Body of pancreas (tissue), 4 donors: ENCODE measurements at places on chromosomes 6 and 20.
A peak's percentile ranks its signal among the peaks of the same experiment; 100 is the strongest.

GRCh38 chr6:30882759-30883684 lies 1.3 kb upstream of the DDR1 start:
- H3K36me3 ChIP-seq, result no peaks in the 10 kb centered on the region
- DNase-seq, result peak; percentile 87
- H3K27ac ChIP-seq, result peak overlapping the region; percentile 95
- H3K4me3 ChIP-seq, result peak overlapping the region; percentile 7

GRCh38 chr6:119284861-119285521 lies 64.6 kb downstream of the MAN1A1 start:
- H3K4me3 ChIP-seq, result no peak overlapping the region
- H3K27me3 ChIP-seq, result no peaks in the 10 kb centered on the region
- peaks cover 6% of the 10 kb centered on the region for H3K4me1 ChIP-seq
- DNase-seq, result no peak
- no peaks in the 10 kb centered on the region for H3K36me3 ChIP-seq

DNA sequence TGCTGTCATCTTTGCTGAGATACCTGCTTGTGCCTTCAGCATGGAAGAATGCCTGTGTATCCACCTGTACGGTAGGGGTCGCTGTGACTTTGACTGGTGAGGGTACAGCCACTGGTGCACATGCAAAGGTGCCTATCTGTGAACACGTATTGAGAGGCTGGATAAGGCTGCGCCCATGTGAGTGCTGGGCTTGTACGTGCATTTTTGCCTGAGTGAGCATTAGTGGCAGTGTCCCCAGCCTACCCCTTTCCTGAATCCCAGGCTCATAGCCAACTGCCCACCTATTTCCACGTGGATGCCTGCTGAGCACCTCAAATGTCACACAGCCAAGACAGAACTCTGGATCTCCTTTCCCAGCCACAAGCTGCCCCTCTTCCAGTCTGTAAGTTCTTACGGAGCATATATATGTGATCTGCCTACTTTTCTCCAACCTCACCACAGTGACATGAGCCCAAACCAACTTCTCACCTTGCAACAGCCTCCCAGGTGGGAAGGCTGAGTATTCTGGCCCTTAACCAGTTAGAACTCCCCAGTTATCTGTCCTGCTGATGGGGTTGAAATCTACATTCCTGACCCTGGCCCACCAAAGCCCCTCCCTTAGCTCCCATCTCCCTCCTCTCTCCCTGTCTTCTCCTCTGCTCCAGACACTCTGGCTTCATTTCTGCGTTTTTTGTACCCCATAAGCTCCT lies 1.1 kb upstream of the SLC2A10 start:
- no peaks in the 10 kb centered on the region for H3K27me3 ChIP-seq
- DNase-seq, result peak; percentile 82
- H3K27ac ChIP-seq, result peak overlapping the region; percentile 88
- H3K36me3 ChIP-seq, result no peaks in the 10 kb centered on the region
- peaks cover 34% of the 10 kb centered on the region for H3K4me1 ChIP-seq

- DNase-seq, result no peak
- no peaks in the 10 kb centered on the region for H3K36me3 ChIP-seq
- no peak overlapping the region for H3K4me3 ChIP-seq
- H3K27me3 ChIP-seq, result no peaks in the 10 kb centered on the region
These were observed 233.8 kb downstream of the SYNDIG1 start for GRCh38 chr20:24703284-24703610.

DNA sequence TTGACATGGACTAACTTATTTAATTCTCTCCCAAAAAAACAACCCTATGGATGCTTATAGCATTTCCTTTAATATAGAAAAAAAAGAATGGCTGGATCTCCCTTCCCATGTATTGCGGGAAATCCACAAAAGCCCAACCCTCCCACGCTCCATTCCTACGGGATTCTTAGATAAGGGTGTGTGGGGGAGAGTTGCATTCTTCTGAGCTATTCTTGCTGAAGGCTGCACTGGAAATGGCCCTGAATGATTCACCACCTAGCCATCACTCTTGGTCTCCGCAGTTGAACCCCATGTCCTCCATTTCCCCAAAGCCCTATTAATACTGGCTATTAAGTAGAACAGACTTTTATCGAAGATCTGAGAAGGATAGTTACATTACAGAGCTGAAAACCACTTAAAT lies 41.9 kb upstream of the ADGRF5 start:
- peak; percentile 6 for DNase-seq
- no peaks in the 10 kb centered on the region for H3K36me3 ChIP-seq
- H3K4me1 ChIP-seq, result no peaks in the 10 kb centered on the region

DNA sequence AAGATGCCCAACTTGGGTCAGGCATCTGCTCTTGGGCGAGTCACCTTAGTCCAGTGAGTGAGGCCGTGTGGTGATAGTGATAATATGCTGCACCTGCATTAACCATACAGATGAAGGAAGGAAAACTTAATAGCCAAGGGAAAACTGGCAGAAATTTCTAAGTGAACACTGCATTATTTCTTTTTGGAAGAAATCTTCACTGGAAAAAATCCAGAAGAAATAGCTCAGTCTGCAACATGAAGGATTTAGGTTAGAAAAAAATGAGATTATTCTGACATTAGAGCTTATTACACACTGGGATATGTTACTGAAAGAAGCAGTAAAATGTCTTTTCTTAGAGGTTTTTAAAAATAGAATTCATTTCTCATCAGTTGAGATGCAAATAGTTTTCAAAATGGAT lies 947.3 kb downstream of the KIF16B start:
- no peak for DNase-seq
- H3K27me3 ChIP-seq, result no peaks in the 10 kb centered on the region
- H3K4me1 ChIP-seq, result no peaks in the 10 kb centered on the region
- no peaks in the 10 kb centered on the region for H3K36me3 ChIP-seq
- no peak overlapping the region for H3K4me3 ChIP-seq
- no peak overlapping the region for H3K27ac ChIP-seq

DNA sequence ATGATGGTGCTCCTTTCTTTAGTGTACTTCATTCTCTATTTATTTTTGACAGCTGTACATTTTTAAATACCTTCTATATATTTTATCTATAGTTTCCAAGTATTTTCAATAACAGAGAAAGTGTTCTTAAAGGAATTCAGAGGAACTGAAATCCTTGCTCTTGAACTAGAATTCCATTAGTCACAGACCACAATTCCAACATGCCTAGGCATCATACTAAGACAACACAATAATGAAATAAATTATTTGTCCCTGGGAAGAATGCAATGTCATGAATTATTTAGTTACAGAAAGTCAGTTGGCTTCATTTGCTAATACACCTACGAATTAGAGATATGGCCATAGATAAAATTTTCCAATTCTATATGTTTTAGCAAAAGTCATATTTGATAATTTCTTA lies 671.2 kb downstream of the EPHA7 start:
- H3K27me3 ChIP-seq, result no peaks in the 10 kb centered on the region
- DNase-seq, result no peak
- H3K4me1 ChIP-seq, result no peaks in the 10 kb centered on the region
- H3K27ac ChIP-seq, result no peak overlapping the region
- H3K36me3 ChIP-seq, result no peaks in the 10 kb centered on the region

DNA sequence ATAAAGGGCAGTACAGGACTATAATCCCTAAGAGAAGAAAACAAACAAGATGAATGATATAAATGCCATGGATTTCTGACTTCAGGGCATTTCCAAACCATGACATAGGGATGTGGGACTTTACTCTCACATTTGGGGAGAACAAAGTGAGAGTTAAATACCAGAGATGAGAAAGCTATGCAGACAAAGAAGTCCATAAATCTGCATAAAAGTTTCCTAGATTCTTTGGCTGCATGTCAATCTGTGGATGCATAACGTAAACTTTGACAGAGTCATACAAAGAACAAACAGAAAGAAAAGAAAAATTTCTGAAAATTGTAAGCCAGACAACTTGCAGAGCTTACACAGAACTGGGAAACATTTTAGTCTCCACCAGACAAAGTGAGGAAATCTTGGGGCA lies 11.7 kb downstream of the EPM2A start:
- no peak overlapping the region for H3K4me3 ChIP-seq
- H3K4me1 ChIP-seq, result no peaks in the 10 kb centered on the region
- no peak for DNase-seq
- no peak overlapping the region for H3K27ac ChIP-seq

DNA sequence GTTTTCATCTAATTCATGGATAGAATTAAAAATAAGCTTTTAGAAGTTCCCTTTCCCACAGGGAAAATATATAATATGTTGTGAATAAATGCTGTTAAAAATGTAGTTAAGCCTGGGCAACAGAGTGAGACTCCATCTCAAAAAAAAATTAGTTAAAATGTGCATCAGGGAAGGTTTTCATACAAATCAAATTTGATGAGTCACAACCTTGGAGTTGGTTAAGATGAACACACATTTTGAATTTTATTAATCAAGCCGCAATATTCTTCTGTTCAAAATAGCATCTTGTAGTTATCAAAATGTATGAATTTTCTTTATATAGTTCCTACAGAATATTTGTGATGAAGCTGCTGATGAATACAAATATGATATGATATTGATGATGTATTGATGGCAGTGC lies 30.9 kb upstream of the SERPINB9 start:
- DNase-seq, result no peak
- no peak overlapping the region for H3K4me3 ChIP-seq
- no peaks in the 10 kb centered on the region for H3K36me3 ChIP-seq
- no peak overlapping the region for H3K27ac ChIP-seq
- peaks cover 3% of the 10 kb centered on the region for H3K4me1 ChIP-seq

DNA sequence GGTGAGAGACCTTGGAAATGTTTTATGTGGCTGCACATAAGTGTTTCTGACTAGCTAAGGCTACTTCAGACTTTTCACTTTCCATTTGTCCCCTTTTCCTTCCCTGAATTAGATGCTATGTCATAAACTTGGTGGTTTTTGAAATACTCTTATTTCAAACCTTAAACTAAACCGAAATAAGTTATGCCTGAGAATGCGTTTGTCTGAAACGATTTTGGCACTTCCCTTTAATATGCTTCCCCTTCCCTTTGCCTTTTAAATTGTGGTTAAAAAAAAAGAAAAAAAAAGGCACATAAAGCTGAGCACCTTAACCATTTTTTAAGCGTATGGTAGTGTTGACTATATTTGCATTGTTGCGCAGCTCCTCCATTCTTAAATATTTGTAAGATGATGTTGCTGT lies 14.3 kb downstream of the ZNF451 start:
- no peak overlapping the region for H3K27ac ChIP-seq
- DNase-seq, result no peak
- H3K4me1 ChIP-seq, result peaks cover 9% of the 10 kb centered on the region
- H3K36me3 ChIP-seq, result peaks cover 12% of the 10 kb centered on the region

DNA sequence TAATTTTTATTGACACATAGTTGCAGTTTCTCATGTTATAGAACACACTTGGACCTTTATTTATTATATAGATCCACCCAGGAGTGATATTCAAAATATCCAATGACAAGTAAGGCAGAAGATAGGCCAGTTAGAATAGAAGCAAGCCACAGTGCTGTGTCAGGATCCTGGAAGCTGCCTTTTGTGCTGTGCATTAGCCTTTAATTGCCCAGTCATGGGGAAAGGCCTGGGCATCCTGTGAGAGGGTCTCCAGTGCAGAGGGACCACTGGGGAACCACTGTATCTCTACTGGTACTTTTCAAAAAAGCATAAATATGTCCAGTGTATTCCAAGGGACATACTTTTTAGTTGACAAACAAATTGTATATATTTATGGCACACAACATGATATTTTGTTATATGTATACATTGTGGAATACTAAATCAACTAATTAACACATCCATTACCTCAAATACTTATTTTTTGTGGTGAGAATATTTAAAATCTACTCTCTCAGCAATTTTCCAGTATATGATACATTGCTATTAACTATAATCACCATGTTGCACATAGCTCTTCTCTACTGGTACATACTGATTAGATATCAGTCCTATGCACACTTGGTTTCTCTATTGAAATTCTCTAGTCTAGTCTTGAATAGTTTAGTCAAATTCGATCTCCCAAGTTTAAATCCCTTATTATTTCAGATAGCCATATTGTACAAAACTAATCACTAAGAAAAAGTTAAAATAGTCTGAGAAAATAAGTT lies 59.5 kb downstream of the CDC40 start:
- no peaks in the 10 kb centered on the region for H3K36me3 ChIP-seq
- no peak overlapping the region for H3K4me3 ChIP-seq
- H3K27me3 ChIP-seq, result no peaks in the 10 kb centered on the region
- no peak for DNase-seq
- H3K4me1 ChIP-seq, result no peaks in the 10 kb centered on the region
- H3K27ac ChIP-seq, result no peak overlapping the region

GRCh38 chr6:148954461-148954860 lies 207.6 kb downstream of the UST start:
- no peaks in the 10 kb centered on the region for H3K36me3 ChIP-seq
- no peak for DNase-seq
- no peaks in the 10 kb centered on the region for H3K27me3 ChIP-seq
- H3K4me3 ChIP-seq, result no peak overlapping the region
- no peaks in the 10 kb centered on the region for H3K4me1 ChIP-seq

GRCh38 chr6:20680697-20681165 lies 146.5 kb downstream of the CDKAL1 start:
- no peaks in the 10 kb centered on the region for H3K27me3 ChIP-seq
- H3K4me3 ChIP-seq, result no peak overlapping the region
- H3K36me3 ChIP-seq, result no peaks in the 10 kb centered on the region
- H3K4me1 ChIP-seq, result peaks cover 11% of the 10 kb centered on the region
- no peak overlapping the region for H3K27ac ChIP-seq

GRCh38 chr6:44272529-44272928 lies 2.3 kb downstream of the TMEM151B start:
- no peak overlapping the region for H3K4me3 ChIP-seq
- no peaks in the 10 kb centered on the region for H3K27me3 ChIP-seq
- H3K36me3 ChIP-seq, result no peaks in the 10 kb centered on the region
- H3K27ac ChIP-seq, result no peak overlapping the region
- no peak for DNase-seq

- H3K4me1 ChIP-seq, result no peaks in the 10 kb centered on the region
- no peak overlapping the region for H3K4me3 ChIP-seq
- H3K27me3 ChIP-seq, result no peaks in the 10 kb centered on the region
- DNase-seq, result no peak
- H3K27ac ChIP-seq, result no peak overlapping the region
- no peaks in the 10 kb centered on the region for H3K36me3 ChIP-seq
These were observed 79.4 kb downstream of the ROS1 start for GRCh38 chr6:117346142-117346930.

- no peaks in the 10 kb centered on the region for H3K27me3 ChIP-seq
- H3K4me3 ChIP-seq, result no peak overlapping the region
- peaks cover 4% of the 10 kb centered on the region for H3K4me1 ChIP-seq
- no peaks in the 10 kb centered on the region for H3K36me3 ChIP-seq
- peak; percentile 15 for DNase-seq
These were observed 135.7 kb downstream of the ATXN1 start for GRCh38 chr6:16625291-16626265.

GRCh38 chr6:166308033-166308768 lies at the start of gene PRR18:
PRR18 (minus strand) TSS chr6:166308392; CDS start chr6:166308142, 250 bp downstream.
- no peaks in the 10 kb centered on the region for H3K27me3 ChIP-seq
- peaks cover 22% of the 10 kb centered on the region for H3K4me1 ChIP-seq
- peak within 1 kb of the TSS; percentile 5 for H3K4me3 ChIP-seq
- peak; percentile 21 for DNase-seq
- H3K36me3 ChIP-seq, result no peaks in the 10 kb centered on the region

GRCh38 chr6:124772733-124773319 lies 189.4 kb upstream of the RNF217 start:
- no peaks in the 10 kb centered on the region for H3K27me3 ChIP-seq
- H3K4me1 ChIP-seq, result no peaks in the 10 kb centered on the region
- no peak for DNase-seq
- H3K36me3 ChIP-seq, result no peaks in the 10 kb centered on the region
